Stimulated activated CD8-positive, alpha-beta memory T cell treated with anti-CD3 and anti-CD28 coated beads, Interleukin-2, amount 100 ng/mL, for 1 hour (primary cell): ENCODE measurements at places on chromosomes 4 and X.

- DNase-seq = no peak
Observed at GRCh38 chr4:154158361-154159155, 333.0 kb downstream of the DCHS2 start.

DNA sequence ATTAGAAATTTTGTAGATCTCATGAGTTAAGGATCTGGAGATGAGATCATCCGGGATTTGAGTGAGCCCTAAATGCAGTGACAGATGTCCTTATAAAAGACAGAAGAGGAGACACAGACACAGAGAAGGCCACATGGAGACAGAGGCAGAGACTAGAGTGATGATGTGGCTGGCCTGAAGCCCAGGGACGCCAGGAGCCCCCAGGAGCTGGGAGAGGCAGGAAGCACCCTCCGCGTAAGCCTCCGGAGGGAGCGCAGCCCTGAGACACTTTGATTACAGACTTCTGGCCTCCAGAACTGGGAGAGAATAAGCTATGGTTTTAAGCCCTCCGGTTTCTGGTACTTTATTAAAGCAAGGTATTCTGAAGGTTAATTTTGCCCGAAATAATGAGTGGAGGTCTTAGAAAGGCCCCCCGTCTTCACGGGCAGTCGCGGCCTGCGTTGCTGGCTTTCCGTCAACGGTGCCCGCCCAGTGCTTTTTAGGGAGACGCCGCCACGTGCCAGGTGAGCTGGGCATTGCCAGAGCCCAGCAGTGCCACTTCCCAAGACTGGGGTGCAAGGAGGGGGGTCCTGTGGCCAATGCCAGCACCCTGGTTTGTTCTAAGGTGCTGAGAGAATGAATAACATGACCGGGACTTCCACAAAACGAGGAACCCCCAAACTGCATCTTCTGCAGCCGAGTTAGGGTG, 8.1 kb downstream of the DHRSX start:
- no peak for DNase-seq

DNA sequence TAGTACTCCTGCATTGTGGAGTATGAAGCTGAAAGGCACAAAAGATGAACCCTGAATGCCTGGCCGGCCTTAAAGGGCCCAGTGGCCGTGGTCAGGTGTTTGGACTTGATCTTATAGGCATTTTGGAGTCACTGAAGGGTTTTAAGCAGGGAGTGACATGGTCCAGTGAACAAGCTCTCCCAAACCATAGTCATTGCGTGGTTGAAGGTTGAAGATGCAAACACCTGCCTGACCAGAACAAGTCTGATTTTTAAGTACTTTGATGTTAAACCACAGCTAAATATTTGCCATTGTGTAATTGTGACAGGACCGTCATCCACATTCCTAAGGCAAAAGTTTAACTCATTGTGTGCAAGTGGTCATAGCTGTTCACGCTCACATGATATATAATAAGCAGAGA, 3.3 kb downstream of the STK32B start:
- DNase-seq = no peak

DNA sequence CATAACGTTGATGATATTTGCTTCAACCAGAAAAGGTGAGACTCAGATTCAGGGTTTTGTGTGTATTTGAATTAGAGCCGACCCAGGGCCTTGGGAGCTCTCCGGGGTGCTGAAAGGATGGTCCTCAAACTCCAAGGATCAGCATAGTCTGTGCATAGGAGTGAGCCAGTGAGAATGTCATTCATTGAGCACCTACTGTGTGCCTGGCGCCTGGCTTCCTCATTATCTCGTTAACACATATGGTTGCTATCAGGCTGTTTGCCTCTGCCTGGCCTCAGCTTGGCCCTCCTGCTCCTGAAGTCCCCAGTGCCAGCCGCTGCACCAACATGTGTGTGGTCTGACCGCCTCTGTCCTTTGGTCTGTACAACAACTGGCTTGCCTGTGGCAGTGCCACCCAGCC, 25.1 kb upstream of the JAKMIP1 start:
- DNase-seq = no peak

DNA sequence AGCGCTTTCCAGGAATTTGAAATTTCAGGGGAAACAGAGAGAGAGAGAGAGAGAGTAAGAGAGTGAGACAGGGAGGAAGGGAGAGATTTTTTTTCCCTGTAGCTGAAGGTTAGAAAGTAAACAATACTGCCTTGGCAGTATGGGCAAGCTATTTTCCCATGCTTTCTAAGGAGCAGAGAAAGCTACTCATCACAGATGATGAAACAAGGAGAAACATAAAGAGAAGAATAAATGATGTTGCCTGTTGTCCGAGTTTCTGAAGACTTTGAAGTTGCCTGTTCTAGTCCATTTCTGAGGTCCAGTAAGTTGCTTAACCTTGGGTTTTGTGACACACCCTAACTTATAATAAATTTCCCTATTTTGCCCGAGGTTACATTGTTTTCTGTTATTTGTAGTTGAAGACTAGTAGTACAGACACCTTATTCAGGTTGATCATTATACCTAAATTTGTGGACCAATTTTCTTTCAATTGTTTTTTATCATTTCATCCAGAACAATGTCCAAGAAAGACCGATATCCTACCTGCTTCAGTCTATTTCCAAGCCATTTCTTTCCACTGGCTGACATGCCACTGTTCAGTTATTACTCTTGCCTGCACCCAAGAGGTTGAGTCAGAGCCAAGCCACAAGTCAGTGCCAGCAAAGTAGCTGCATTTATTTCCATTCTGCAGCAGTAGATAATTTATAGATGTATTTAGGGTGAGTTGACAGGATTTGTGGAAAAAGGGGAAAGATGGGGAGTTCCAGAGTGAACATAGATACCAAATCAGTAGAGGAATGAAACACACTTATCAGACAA, 49.7 kb upstream of the SLC16A2 start:
- DNase-seq = no peak

- DNase-seq = no peak
Observed at GRCh38 chrX:5979338-5979737, 249.3 kb downstream of the NLGN4X start.

DNA sequence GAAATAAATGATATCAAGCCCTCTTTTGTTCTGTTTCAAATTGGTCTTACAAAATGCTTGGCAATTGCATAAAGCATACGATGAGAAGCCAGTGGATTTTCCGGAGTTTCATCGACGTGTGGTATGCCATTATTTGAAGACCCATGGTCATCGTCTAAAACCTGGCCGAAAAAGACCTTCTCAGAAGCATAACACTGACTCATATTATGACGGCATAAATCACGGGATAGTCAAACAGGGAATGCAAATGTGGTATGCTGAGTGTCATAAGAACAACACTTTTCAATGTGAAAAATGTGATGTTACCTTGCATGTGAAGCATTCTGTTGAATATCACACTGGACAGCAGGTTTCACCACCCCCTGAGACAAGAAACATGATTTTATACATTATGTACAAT, 695.2 kb downstream of the GRXCR1 start:
- DNase-seq = no peak
